ENCODE measurements at places on chromosomes 6 and 20.
A peak's percentile ranks its signal among the peaks of the same experiment; 100 is the strongest.

DNA sequence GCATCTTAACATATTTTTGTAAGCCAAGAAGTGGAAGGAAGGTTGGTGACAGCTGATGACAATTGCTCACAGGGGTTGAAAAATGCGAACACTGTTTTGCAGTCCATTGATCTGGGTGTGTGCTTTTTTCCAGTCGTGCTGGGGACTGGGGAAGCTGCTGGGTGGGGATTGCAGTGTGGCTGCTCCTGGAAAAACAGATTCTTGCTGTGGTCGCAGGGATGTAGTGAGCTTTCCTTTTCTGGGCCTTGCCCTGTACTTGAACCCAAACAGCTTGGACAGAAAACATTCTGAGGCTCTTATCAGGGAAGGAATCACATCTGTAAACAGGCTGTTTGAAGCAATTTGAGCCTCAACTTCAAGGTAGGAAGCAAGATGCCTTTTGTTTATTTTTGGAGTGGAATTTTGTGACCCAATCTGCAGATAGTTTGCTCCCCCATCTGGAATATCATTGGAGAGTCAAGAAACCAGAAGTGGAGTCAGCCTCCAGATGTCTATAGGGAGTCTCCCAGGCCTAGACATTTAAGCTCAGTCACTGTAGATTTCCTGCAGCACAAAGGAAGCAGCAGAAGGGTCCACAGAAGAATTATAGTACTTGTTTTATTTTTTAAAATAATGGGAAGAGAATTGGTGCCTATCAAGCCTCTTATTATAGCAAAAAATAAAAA lies 279.2 kb upstream of the FERMT1 start:
- no peak for DNase-seq

GRCh38 chr20:43959079-43959919 lies 44.6 kb downstream of the TOX2 start:
- no peak for DNase-seq

DNA sequence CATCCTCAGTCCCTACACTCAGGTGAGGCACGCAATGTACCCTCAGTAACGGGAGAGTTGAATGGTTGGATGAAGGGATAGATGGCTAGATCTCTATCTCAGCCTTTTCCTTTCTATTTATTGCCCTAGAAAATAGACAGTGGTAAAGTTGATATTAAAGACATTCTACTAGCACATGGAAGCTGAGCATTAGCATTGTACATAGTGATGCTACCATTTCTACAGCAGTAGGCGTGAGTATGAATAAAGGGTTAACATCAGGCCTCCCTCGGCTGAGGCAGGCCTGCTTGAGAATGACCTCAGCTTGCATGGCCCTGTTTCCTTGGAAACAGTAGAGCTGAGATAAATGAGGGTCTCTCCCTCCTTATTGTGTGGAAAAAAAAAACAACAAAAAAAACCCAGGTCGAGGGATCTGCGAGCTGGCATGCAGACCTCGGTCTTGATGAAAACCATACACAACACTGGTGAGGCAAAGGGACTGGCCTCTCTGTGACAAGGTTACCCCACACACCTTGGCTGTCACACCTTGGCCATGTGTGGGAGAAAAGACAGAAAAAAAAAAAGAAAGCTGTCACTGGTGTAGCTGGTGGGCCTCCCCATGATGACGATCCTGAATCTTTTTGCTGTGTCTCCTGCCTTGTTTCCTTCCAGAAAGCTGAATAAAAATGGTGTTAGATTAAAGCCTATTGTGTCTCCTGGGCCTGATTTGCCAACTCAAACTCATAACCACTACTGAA lies 160.0 kb downstream of the HACE1 start:
- DNase-seq, result peak; percentile 50

- DNase-seq, result no peak
Observed at GRCh38 chr6:39047434-39048327, 900 bp upstream of the GLP1R start.

GRCh38 chr6:3789018-3789895 lies 37.7 kb upstream of the PXDC1 start:
- no peak for DNase-seq

GRCh38 chr20:5737966-5738365 lies 12.2 kb upstream of the SHLD1 start:
- DNase-seq, result no peak

GRCh38 chr20:63635431-63636141 lies 8.7 kb upstream of the GMEB2 start:
- DNase-seq, result no peak

DNA sequence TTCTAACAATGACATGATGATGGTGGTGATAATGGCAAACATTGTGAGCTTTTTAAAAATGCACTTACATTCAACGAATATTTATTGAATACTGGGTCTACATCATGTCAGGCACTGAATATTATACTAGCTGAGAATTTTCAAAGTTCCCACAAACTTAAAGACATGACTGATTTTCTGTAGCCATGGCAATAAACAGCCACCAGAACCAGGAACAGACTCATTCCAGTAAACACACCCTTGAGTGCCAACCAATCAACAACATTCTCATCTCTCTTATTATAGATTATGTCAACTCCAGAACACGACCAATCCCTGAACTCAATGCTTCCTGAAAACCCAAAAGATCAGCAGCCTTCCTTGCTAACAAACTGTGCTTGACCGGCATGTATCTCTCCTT lies 212.4 kb upstream of the RUNX2 start:
- no peak for DNase-seq

DNA sequence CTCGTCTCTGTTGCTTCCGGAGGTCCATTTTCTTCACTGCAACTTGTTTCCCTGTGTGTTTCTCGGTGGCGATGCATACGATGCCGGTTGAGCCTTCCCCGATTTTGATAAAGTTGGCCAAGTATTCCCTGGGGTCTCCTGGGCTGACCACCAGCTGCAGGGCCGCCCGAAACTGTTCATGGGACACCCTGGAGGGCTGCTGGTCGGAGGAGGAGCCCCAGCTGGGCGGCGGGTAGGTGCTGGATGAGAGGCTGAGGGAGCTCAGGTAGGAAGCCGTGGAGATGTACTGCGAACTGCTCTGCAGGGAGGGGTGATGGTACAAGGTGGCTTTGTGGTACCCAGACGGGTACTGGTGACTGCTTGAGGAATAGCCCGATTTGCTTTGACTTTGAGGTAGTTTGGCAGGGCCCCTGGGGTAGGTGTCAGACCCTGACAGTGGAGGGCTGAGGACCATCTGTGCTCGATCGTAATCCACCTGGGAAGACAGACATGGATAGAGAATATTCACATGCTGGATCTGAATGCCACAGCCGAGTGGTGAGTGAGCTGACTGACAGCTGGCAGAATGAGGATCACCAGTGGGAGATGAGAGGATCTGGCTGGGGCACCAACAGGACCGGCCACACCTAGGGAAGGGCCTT lies 51.6 kb downstream of the LAMP5 start:
- no peak for DNase-seq
